ENCODE measurements at places on chromosomes 7 and 10. TPM values are rescaled to one million over a fixed set of nuclear protein-coding genes. Genes with fewer than 3 reads are reported as not detected.
A peak's percentile ranks its signal among the peaks of the same experiment; 100 is the strongest.

CABCOCO1 gene
- 1.2 TPM for total RNA-seq

ARHGAP19 gene
- total RNA-seq: 9.5 TPM

TMEM229A gene
- not detected for total RNA-seq

- DNase-seq: no peak
Measured at GRCh38 chr7:49137978-49138377, 213.6 kb downstream of the CDC14C start.

DNA sequence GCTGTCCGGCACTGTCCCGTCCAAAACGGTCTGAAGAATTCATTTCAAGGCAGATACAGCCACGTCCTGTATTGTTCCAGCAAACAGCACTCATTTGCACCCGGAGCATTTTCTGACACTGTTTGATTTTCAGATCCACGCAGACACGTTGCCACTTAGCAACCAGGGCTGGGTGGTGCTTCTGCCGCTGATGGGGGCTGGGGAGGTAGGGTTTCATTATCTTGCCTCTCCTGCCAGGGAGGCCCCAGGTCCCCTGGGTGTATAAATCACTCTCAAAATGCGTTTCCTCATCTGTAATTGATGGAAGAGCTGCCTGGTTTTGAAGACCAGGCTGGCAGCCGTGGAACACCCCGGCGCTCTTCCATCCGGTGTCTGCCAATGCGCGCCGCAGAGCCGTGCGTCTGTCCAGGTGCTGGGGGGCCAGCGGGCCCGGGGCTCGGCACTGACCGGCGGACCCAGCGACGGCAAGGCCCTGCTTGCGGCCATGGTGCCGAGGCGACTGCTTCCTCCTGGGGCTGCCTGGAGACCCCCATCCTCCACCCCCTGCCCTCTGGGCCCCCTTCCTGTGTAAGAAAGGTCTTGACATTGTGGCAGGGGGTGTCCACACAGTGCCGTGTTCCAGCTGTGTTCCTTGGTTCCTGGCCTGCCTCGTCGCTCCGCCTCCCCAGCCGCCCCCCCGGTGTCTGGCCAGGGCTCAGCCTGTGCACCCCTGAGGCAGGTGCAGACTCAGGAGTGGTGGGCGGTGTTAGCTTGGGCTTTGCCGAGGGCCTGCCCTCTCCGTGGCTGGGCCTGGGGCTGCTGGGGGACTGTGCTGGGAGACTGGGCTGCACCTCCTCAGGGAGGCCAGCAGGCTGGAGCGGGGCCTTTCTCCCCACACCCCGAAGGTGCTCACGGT, 16.6 kb downstream of the ADGRA1 start:
- DNase-seq: no peak

- peak; percentile 63 for DNase-seq
Measured at GRCh38 chr7:89623018-89623672, 531.1 kb upstream of the STEAP1 start.

DNA sequence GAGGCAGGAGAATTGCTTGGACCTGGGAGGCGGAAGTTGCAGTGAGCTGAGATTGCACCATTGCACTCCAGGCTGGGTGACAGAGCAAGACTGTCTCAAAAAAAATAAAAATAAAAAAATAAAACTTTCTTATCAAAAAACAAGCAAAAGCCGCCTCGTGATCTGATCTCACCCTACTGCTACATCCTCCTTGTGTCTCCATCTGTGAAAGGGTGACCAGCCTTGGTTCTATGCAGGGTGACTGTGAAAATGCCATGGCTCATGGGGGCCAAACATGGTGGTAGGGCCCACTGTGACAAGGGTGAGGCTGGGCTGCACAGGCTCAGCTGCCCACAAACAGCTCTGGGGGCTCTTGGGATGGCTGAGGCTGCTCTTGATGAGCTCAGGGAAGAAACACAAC, 968 bp upstream of the OPN4 start:
- DNase-seq: no peak

DNA sequence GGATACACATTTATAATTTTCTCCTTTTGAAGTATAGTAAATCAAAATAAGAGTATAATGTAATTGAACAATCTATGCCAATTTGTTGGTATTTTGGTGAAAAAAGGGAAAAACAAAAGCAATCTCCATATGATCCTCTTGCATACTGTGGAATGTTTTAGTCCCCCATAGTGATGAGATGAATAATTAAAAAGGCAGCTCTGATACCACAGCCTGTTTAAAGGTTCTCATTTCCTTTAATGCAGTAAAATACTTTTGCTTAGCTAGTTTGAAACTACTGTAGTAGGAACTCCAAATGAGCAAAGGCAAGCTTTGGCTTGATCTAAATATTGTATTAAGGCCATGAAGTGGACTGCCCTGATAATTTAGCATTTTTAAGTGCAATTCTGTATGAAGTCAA, 77.6 kb downstream of the VTI1A start:
- DNase-seq: no peak

GRCh38 chr10:21526188-21526859, 842 bp upstream of the SKIDA1 start:
- peak; percentile 63 for DNase-seq

DNA sequence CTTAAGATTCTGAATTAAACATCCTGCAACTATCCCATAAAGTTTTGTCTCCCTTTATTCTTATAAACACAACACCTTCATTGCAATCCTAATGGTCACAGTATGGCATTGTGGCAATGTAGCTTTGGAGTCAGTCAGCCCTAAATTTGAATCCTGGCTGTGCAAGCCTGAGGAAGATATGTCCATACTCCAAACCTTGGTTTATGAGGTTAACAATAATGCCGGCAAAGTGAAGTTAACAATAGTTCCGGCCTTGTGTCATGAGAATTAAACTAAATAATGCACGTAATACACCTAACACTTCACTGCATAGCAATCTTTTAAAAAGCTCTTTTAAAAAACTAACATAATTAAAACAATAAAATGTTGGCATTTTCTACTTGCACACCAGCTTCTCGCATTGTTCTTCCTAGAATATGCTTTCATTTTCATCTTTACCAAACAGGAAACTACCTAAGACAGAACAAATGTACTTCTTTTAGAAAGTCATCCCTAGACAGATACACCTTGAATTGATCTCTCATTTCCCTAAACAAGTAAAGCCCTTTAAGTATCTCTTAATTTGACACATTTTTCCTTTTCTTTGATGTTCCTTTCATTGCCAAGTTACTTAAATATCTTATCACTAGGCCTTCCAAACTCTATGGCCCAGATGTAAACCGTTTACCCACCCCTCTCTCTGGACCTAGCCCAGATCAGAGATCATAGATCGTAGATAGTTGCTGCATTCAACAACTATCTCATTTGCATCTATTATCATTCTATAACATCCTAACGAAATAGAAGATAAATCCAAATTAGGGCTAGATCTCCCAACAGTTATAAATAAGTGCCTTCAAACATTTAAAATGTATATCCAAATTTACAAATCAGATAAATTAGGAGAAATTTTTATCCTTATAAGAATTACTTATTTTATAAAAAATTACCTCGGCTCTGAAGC, 66.7 kb downstream of the CREB3L2 start:
- DNase-seq: no peak

- peak; percentile 96 for DNase-seq
Measured at GRCh38 chr7:2820508-2820934, 23.6 kb downstream of the GNA12 start.

DNA sequence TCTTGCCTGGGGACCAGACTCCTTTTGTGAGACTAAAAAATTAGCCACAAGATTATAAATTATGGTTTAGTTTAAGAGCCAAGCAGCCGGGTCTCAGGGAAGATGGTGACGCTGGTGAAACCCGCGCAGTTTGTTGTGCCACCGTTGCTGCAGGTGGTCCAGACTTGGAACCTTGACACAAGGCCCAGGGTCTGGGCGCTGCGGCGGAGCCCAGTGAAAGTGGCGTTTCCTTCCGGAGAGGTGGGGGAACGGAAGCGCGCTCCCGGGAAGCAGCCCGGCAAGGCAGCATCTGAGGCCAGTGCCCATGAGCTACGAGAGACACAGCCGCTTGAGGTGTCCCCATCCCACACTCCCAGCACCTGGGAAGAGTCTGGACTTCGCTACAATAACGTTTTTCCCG, 131.6 kb downstream of the SKIDA1 start:
- DNase-seq: no peak

DNA sequence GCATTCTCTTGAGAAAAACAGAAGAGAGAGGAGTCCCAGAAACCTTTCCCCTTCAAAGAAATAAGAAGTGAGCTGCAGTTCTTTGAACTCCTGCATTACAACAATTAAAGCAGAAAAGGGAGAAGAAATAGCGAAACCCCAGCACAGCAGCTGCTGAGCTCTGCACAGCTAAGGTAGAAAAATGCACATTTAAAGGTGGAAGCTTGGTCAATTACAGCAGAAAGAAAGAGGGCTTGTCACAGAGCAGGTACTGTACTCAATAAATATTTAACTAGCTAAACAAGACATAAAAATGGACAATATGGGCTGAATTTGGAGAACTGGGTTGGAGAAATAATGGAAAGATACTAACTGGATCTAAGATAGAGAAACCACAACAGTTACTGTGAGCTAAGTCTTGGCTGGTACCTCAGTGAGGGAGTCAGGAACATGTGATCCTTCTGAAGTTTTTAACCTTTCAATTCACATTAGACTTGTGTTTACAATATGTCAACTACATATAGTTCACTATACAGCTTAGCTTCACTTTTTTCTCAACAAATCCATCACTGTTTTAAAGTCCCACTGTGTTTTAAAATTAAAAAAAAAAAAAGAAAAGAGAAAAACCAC, 332.5 kb downstream of the ELMO1 start:
- DNase-seq: no peak

Measured in H4 (cell line).